Stimulated activated CD4-positive, alpha-beta T cell treated with anti-CD3 and anti-CD28 coated beads, Interleukin-4, amount 100 ng/mL, for 24 hours (primary cell): ENCODE measurements at places on chromosomes 7 and 10.

DNA sequence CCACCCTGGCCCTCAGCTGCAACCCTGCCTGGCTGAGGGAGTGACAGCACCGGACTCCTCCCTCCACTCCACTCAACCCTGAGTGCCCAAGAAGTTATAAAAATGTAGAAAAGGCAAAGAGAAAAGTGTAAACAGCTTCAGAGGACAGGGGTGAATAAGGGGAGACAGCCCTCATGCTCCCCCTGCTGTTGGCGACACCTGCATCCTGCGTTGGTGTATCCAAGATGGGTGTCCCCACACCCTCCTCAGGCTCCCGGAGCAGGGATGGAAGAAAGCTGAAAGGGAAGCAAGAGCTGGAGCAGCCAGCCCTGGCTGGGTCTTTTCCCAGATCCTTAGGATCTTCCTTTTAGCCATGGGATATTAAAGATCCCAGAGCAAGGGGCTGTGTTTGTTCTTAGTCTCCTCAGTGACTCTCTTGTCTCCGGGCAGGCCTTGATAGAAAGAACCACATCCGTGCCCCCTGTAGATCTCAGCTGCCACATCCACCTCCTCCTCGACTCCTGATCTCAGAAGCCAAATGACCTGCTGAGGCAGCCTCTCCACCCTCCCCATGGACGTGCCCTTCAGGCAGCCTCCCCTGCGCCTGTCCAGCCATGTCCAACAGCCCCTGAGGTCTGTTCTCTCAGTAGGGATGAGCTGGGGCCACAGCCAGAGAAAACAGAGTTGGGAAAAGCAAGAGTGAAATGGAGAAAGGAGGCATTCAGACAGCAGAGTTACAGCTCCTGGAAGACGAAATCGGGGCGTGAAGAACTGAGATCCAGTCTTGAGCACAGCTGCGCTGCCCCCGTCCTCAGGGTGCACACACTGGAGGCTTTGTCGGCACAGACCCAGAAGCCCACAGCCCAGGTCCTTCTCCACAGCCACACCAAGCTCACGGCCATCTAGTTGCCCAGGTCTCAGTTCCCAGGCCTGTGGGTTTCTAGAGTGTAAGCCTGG lies 6.8 kb downstream of the FAM131B start:
- no peak for DNase-seq

DNA sequence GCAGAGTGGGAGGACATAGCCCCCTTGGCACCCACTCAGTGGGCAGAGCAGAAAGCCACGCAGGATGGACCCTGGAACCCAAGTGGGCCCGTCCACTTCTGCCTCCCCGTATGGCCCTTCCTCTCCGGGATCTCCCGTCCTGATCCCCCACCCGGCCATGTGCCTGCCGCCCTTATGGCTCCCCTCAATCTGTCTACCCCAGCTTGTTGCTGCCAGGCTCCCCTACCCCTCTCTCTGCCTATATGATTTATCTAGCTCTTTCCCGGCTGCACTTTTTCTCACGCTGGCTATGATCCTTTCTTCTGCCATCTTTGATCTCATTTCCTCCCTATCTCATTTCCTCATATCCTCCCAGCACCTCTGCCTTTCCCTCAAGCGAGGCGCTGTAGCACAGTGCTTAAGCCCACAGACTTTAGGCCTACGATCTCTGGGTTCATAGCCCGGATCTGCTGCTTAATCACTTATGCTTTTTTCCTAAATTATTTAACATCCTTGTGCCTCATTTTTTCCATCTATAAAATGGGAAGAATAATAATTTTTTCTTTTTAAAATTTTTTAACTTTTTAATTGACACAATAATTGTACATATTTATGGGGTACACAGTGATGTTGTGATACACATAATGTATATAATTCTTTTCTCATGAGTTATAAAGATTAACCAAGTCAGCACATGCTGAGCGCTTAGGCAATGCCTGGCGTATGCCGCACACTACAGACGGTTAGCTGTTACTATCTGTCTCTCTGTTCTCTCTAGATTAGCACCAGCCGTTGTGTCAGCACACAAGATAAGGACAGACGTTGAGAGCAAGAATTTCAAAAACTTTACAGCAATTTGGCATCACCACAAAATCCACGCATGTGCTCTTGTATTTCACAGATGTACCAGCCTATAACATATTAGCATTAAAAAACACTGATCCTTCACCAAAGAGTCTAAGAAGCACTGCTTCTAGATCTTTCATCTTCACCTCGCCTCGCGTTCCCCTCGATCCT lies 18.1 kb downstream of the KCNH2 start:
- DNase-seq: no peak

DNA sequence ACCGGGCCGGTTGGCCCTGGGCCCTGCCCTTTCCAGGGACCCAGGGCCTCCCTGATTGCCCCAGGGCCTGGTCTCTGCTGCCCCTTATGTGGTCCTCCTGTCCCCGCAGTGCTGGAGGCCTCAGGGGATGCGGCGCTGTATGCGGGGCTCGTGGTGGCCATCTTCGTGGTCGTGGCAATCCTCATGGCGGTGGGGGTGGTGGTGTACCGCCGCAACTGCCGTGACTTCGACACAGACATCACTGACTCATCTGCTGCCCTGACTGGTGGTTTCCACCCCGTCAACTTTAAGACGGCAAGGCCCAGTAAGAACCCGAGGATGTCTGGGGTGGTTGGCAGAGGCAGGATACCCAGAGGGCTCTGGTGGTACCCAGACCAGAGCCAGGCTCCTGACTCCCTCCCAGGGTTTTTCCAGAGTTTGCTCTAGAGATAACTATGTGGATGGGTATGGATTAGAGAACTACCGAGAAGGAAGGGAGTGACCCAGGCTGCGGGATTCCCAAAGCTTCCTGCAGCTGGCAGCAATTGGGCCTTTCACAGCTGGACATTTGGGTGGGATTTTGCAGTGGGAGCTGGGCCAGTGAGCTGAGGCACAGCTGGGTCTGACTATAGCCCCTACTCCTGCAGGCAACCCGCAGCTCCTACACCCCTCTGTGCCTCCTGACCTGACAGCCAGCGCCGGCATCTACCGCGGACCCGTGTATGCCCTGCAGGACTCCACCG lies 28.1 kb upstream of the SLC29A3 start:
- DNase-seq: no peak

DNA sequence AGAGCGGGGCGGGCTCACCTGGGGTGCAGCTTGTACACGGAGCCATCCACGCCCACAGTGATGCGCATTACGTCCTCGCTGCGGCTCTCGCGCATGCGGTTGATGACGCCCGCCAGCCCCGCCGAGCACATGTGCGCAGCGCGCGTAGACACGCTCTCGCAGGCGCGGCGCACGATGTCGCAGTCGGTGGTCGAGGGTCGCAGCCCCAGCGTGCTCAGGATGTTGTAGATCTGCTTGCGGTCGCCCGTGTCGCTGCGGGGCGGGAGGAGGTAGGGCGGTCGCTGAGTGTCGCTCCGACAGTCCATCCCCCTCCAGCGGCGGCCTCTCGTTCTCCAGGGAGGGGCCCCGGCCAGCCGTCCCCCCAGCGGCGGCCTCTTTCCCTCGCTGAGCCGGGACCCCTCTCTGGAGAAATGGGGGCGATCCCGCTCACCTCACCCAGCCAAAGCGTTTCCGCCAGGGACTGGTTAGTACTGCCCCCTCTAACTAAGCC lies 4.4 kb upstream of the MYL7 start:
- peak; percentile 55 for DNase-seq
